Left kidney (tissue), 8 donors: ENCODE measurements at places on chromosomes 7 and 10. TPM values are rescaled to one million over a fixed set of nuclear protein-coding genes. Genes with fewer than 3 reads are reported as not detected.

The ITGA8 gene
- polyA plus RNA-seq: 47.7 TPM

The SFTPD gene
- 1.6 TPM for polyA plus RNA-seq

DNA sequence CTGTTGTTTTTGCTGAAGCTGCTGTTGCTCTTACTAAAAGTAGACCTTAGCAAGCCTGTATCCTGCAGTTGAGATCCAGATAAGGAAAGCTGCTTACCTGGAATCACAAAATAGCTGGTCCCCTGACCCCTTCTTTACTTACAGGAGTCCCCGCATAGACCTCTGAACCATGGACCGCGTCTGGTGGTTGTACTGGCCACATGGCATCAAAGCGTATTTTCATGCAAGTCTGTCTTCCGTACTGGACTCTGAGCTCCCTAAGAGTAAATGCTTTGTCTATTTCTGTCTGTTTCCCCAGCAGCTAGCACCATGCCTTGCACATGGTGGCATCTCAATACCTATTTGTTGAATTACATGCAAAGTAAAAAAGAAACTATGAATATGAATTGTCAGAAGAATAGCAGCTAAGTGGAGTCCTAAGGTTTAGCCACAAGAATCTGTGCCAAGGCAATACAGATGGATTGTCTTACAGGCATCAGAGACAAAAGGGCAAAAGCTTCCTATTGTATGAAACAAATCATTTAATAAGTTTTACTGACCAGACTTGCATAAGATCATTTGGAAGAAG is 159.2 kb downstream of the PAXIP1 start:
- DNase-seq: no peak

DNA sequence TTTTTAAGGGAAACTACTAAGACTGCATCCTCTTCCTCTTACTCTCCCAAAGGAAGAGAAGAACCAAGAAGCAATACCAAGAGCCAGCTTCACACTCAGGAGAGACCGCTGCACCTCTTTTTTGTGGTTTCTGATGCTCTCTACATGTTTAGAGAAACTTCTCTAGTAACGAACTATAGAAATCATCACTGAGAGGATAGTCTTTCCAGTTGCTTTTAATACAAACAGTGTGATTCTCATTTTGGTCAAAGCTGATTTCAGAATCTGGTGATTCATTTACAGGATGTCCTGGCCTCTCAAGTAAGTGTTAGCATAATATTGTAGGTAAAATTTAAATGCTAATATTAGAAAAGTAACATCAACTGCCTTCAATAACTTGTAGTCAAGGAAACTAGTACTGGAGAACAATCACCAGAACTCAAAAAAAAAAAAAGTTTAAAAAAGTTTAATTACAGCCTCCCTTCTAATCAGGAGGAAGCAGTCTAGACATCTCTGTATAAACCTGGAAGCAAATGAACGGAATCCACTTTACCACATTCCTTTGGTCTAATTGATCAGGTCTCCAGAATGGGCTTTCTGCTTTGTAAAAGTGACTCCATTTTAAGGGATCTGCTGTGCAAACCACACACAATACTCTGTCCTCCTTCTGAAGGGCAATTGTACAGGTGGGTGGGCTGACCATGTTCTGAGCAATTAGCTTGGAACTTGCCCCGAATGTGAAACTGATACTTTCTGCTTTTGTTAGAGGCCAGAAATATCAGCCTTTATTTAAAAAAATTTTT is 3.0 kb downstream of the LAMB1 start:
- DNase-seq: no peak

- DNase-seq: no peak
These were observed 54.0 kb upstream of the ABCB5 start for GRCh38 chr7:20561466-20561865.
